ENCODE measurements at places on chromosomes 3 and 15. TPM values are rescaled to one million over a fixed set of nuclear protein-coding genes. Genes with fewer than 3 reads are reported as not detected.

CLDN16 gene
- total RNA-seq = not detected

TMEM40 gene
- total RNA-seq = 44.1 TPM

FILIP1L gene
- 2.5 TPM for total RNA-seq

CHDH gene
- total RNA-seq = 0.92 TPM

RPL15 gene
- 3,130 TPM for total RNA-seq

ATP13A5 gene
- 0.85 TPM for total RNA-seq

- H3K36me3 ChIP-seq = peaks cover 15% of the 10 kb centered on the region
- H3K4me1 ChIP-seq = peaks cover 4% of the 10 kb centered on the region
- H3K27ac ChIP-seq = peak overlapping the region; percentile 100
- peak; percentile 5 for DNase-seq
- H3K27me3 ChIP-seq = no peaks in the 10 kb centered on the region
These were observed 1.5 kb upstream of the SKIL start for GRCh38 chr3:170355738-170356595.

DNA sequence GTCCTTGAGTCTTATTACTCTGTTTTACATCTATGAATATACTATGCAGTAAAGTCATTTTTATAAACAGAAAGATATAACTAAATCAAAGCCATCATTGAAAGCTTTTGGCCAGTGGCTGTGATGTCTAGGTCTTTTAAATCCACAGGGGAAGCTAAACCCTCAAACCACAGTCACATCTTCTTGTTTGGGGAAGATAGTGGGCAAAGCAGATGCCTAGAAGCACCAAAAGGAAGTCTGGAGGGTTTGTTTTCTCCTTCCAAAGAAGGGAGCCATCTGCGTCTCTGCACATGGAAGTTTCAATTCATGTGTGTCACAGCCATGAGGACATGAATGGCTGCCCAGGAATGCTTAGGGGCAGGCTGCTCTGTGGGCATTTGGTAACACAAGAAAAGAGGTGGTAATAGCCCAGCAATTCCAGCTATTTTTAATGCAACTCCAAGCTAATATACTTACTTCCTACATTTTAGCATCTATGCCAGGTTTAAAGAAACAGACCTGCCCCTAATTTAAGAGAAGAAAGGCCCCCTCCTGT lies 322.2 kb downstream of the SLC9A9 start:
- no peak overlapping the region for H3K27ac ChIP-seq
- H3K4me1 ChIP-seq = no peaks in the 10 kb centered on the region
- no peaks in the 10 kb centered on the region for H3K27me3 ChIP-seq
- no peaks in the 10 kb centered on the region for H3K36me3 ChIP-seq
- H3K4me3 ChIP-seq = no peak overlapping the region

DNA sequence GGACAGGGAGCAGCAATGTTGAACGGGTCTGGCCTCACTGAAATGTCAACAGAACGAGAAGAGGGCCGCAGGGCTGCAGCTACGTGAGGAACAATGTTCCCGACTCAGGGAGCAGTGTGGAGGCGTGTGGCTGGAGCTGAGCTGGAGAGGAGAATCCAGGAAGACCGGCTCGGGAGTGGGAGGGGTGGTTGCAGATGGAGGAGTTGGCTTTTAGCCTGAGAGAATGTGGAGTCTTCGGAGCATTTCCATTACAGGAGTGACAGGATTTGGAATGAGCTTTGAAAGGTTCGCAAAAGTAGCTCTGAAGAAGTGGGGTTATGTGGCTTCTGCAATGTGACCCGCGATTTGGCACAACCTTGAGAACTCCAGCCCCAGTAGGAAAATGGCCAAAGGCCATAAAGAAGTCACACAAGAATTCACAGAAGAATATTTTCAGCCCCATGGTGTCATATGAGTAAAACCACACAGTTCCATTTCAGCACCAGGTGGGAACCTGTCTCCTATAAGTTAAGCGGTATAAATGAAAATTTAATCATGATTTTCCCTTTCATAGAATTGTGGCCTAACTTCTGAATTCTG lies 78.8 kb upstream of the NSMCE3 start:
- H3K27ac ChIP-seq = no peak overlapping the region
- no peaks in the 10 kb centered on the region for H3K27me3 ChIP-seq
- DNase-seq = no peak

GRCh38 chr3:89360156-89360555 lies 252.7 kb downstream of the EPHA3 start:
- no peaks in the 10 kb centered on the region for H3K36me3 ChIP-seq
- no peaks in the 10 kb centered on the region for H3K4me1 ChIP-seq
- no peak overlapping the region for H3K27ac ChIP-seq
- no peak overlapping the region for H3K4me3 ChIP-seq
- no peak for DNase-seq

DNA sequence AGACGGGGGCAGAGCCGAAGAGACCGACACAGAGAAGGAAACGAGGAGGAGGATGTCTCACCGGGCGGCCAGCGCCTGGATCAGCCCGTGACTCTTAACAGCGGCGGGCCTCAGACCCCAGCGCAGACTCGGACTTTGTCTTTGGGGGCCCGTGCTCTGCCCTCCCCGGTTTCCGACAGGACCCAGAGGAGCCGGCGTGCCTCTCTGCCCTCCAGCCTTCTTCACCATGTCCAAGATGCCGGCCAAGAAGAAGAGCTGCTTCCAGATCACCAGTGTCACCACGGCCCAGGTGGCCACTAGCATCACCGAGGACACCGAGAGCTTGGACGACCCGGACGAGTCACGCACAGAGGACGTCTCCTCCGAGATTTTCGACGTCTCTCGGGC lies 1.0 kb downstream of the TSC22D2 start:
- H3K27ac ChIP-seq = peak overlapping the region; percentile 99
- H3K27me3 ChIP-seq = no peaks in the 10 kb centered on the region
- peak overlapping the region; percentile 97 for H3K4me3 ChIP-seq
- peaks cover 44% of the 10 kb centered on the region for H3K4me1 ChIP-seq

- H3K27ac ChIP-seq = no peak overlapping the region
- no peak for DNase-seq
- no peak overlapping the region for H3K4me3 ChIP-seq
- no peaks in the 10 kb centered on the region for H3K36me3 ChIP-seq
- H3K27me3 ChIP-seq = no peaks in the 10 kb centered on the region
These were observed 35.4 kb downstream of the TPM1 start for GRCh38 chr15:63077952-63078351.

DNA sequence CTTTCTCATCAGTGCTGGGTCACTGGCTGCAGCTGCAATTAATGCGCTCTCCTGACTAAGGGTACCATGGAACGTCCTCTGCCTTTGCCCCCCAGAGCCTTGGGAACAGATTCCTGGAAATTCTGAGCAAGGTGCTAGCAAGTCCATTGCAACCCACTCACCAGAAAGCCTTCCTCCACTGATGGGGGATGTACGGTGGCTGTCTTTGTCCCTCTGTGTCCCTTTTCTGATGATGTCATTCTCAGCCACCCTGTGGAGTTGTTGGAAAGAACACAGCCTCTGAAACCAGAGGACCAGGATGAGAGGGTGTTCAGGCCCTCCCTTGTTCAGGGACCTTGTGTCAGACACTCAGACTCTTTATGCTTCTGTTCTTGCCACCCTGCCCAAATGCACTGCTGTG lies 38.1 kb upstream of the ZBTB38 start:
- no peaks in the 10 kb centered on the region for H3K36me3 ChIP-seq
- no peaks in the 10 kb centered on the region for H3K4me1 ChIP-seq
- no peak overlapping the region for H3K27ac ChIP-seq
- H3K4me3 ChIP-seq = no peak overlapping the region
- H3K27me3 ChIP-seq = no peaks in the 10 kb centered on the region

GRCh38 chr3:169390271-169390670 lies 273.2 kb downstream of the MECOM start:
- H3K27me3 ChIP-seq = no peaks in the 10 kb centered on the region
- H3K4me3 ChIP-seq = no peak overlapping the region
- no peak overlapping the region for H3K27ac ChIP-seq
- DNase-seq = no peak
- H3K36me3 ChIP-seq = no peaks in the 10 kb centered on the region

- H3K27me3 ChIP-seq = no peaks in the 10 kb centered on the region
- no peak overlapping the region for H3K4me3 ChIP-seq
- no peaks in the 10 kb centered on the region for H3K36me3 ChIP-seq
These were observed 29.1 kb upstream of the ST6GAL1 start for GRCh38 chr3:186901135-186901734.

DNA sequence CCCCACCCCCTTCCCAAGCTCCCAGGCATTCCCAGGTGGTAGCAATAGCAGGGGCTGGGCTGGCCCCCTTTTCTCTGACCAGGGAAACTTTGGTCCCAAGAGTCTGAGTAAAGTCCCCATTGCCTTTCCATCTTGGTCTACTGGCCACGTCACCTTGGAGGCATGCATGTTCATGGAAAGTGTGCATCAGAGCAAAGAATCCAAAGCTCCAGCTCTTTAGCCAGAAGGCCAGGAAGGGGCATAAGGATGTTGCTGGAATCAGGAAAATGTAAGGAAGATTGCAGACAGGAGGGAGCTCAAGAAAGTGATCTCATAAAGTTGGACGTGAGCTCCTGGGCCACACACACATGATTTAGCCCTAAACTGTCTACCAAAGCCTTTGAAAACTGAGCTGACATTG lies 63.6 kb downstream of the KBTBD12 start:
- DNase-seq = no peak
- H3K4me3 ChIP-seq = no peak overlapping the region
- H3K4me1 ChIP-seq = no peaks in the 10 kb centered on the region
- H3K27me3 ChIP-seq = peaks cover 13% of the 10 kb centered on the region
- no peaks in the 10 kb centered on the region for H3K36me3 ChIP-seq
